Stimulated activated CD4-positive, alpha-beta T cell treated with anti-CD3 and anti-CD28 coated beads, Interleukin-4, amount 100 ng/mL, for 4 hours (primary cell): ENCODE measurements at places on chromosomes 2 and 18.
A peak's percentile ranks its signal among the peaks of the same experiment; 100 is the strongest.

DNA sequence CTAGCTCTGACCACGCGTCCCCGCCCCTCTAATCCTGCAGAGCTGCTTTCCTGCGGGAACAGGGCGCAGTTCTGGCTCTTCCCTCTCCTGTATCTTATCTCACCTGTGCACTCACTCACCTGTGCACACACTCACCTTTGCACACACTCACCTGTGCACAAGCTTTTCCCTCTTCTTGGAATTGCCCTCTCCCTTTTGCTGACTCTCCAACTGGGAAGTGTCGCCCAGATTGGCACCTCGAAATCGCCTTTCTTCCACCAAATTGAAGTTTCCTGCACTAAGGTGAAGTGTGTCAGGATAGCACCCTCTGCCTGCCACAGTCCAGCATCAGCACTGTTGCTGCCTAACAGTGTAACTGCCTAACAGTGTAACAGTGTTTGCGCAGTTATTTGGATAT, 566 bp upstream of the CMPK2 start:
- peak; percentile 58 for DNase-seq

- DNase-seq: no peak
Observed at GRCh38 chr18:21450503-21450902, 150.0 kb downstream of the ESCO1 start.

DNA sequence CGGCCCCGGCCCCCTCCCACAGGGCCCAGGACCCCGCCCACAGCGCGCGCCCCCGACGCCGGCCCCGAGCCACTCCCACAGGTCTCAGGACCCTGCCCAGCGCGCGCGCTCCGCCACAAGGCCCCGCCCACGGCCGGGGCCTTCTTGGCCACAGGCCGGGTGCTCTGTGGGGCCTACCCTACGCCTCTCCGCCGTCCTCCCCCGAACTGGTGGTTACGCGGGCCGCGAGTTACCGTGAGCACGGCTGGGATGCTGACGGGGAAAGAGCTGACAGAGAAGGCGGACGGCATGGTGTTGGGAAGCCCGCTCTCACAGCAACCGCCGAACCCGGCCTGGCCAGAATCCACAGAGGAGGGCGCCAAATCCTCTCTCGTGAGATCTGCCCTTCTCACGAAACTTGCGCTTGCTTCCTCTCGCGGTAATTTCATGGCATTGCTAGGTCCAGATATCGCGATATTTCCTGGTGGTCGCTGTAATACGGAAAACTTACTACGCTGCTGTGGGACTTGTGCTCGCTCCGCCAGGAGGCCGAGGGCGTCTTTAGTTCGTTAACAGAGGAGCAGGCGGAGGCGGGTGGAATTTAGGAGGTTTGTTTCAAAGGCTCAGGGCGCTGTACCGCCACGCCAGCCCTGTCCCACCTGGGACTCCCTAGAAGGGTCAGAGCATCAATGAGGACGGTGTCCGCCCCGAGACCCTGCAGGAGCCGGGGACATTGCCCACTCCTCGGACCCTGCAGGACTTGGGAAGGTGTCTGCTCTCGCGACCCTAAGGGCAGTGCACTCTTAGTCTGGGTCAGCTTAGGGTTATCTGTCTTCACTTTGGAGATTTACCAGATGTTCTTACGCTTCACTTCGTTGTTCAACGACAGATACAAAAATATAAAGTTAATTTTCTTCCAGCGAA, at the start of gene TMEM18:
TMEM18 (minus strand) TSS at position 351 of the 903 bp plus-strand sequence; CDS start at position 290, 61 bp downstream.
- DNase-seq: peak; percentile 94

DNA sequence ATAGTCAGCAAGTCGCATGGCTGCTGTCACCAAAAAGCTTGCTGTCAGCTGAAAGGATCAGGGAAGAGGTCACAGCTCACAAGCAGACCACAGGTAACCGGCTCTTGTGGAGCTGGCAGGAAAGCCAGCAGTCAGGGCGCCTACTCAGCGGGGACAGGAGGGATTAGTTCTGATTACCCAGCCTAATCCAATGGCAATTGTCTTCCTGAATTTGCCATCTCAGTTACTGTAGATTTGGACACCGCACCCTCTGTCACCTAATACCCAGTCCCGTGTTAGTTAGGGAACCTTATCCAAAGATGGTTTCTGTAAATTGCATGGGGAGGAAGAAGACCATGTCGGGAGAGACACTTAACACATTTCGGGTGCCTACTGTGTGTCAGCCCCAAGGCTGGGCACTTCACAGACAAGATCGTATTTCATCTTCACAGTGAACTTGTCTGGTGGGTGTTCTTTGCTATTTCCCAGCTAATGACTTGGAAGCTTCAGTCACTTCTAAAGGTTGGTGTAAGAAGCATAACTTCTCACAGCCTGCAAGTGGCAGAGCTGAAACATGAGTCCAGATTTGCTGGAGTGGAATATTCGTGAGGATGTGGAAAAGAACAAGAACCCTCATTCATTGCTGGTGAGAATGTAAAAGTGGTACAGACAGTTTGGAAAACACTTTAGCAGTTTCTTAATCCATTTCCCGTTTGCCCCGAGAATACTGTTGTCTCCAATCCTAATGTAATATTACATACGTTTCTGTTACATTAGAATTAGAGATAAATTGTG, 9.9 kb downstream of the ALPK2 start:
- no peak for DNase-seq

GRCh38 chr2:217186152-217186551, 326.3 kb upstream of the TNP1 start:
- DNase-seq: no peak

DNA sequence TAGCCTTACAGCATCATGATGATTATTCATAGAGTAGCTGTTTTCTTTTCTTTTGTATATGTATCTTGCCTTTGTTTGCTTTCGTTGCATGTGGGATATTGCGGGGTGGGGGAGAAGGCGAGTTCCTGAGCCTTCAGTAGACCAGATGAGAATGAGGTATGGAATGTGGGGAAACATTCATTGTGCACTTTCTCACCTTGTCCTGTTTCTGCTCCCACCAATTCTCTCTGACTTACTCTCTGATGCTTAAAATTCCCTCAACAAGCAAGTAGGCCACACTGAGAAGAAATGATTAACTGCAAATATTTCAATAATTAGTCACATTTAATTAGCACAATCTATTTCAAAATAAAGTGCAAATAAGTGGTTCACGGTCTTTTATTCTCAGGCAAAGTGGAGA, 31.0 kb downstream of the GKN2 start:
- no peak for DNase-seq

- no peak for DNase-seq
Observed at GRCh38 chr2:229434187-229434586, 163.1 kb upstream of the PID1 start.
